ENCODE measurements at places on chromosomes 16 and 17.
A peak's percentile ranks its signal among the peaks of the same experiment; 100 is the strongest.

DNA sequence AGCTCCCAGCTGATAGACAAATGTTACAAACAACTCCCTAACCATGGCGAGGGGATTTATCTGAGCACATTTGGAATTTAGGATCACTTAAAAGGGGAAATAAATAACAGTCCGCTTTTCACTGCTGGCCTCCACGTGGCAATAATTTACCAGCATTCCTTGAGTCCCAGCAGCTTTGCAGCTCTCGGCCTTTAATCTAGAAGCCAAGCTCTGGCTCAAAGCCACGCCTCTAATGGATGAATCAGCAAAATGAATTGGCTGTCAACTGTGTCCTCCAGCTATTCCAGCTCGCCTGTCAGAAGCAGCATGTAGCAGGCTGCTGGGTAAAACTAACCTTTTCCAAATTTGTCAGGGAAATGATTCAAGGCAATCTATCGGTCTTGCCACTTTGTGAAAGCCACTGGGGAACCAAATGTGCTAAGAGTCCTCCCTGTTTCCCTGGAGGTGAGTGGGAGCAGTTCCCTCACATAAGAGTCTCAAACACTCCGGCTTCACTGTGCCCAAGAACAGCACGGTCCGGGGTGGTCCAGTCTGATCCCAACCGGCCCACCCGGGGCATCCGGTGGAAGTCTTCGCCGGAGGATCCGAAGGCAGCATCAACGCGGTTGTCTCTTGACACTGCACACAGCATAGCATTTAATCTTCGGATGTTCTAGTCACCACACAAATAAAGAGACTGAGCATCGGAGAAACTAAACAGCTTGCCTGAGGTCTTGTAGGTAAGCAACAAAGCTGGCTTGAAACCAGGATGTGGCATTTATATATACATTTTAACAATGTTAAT, 143.3 kb downstream of the PARN start:
- DNase-seq = peak; percentile 89

GRCh38 chr16:52366983-52367382, 180.0 kb downstream of the TOX3 start:
- DNase-seq = no peak

- no peak for DNase-seq
Observed at GRCh38 chr16:80200079-80200478, 340.7 kb upstream of the DYNLRB2 start.

DNA sequence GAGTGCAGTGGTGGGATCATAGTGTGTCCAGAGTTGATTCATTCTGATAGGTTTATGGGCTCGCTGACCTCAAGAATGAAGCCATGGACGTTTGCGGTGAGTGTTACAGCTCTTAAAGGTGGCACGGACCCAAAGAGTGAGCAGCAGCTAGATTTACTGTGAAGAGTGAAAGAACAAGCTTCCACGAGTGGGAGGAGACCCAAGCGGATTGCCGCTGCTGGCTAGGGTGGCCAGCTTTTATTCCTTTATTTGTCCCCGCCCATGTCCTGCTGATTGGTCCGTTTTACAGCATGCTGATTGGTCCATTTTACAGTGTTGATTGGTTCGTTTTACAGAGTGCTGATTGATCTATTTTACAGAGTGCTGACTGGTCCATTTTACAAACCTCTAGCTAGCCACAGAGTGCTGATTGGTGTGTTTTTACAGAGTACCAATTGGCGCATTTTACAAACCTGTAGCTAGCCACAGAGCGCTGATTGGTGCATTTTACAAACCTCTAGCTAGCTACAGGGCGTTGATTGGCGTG, 17.5 kb downstream of the CACNG4 start:
- no peak for DNase-seq

- DNase-seq = peak; percentile 50
Observed at GRCh38 chr16:69566240-69566980, 644 bp downstream of the NFAT5 start.

All from ELF-1 (cell line).